Renal cortex interstitium (tissue), 15 donors: ENCODE measurements at places on chromosomes 1 and 21.

GRCh38 chr1:34866762-34867109, 7.2 kb upstream of the SMIM12 start:
- no peak for DNase-seq

DNA sequence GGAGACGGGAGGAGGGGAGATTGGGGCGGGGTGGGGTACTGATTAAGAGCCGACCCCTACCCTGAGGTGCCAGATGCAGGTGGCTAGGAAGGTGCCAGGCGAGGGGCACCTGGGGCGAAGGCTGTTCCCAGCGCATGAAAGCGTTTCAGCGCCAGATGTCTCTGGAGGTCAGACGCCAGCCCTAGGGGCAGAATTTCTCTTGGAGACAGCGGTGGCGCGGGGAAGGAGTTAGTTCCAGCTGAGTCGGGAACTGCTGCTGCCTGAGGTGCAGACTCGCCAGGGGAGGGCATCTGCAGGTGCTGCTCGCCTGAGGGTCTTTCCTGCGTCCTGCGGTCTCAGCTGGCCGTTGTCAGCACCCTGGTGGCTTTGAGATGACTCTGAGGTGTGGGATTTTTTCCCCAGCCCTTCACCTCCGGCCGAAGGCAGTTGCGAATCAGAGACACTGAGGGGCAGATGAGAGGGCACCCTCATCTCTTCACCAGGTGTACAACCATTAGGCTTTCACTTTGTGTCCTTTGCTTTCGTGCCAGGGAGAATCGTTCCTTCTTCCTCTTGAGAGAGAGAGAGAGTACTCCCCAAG, 539 bp downstream of the CGN start:
- DNase-seq: no peak

- no peak for DNase-seq
These were observed 137.6 kb downstream of the GPATCH2 start for GRCh38 chr1:217493290-217493689.

GRCh38 chr1:234875953-234876855, 252.4 kb downstream of the TOMM20 start:
- DNase-seq: peak; percentile 61
